ENCODE measurements at places on chromosomes 11 and 22.

GRCh38 chr11:60183591-60184205 lies 815 bp upstream of the MS4A6A start:
- no peak for DNase-seq

GRCh38 chr11:15035283-15035682 lies 38.1 kb upstream of the CALCB start:
- no peak for DNase-seq

GRCh38 chr11:14079011-14079410 lies 116.5 kb downstream of the SPON1 start:
- DNase-seq: no peak

DNA sequence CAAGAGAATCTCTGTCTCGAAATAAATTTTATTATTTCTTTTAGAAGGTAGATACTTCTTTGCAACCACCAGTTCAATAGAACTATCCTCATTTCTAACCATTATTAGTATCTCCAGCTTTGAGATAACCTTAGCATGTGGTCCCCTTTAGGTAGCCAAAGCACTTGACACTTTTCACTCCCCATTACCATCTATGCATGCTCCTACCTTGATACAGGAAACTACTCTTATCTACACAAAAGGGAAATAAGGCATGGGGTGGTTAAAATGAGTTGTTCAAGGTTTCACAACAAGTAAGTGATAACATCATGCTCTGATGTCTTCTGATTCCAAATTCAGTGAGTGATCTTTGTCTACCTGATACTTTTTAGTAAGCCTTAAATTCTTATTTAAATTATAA lies 308.2 kb upstream of the CHORDC1 start:
- DNase-seq: no peak

GRCh38 chr11:18065572-18065971 lies 19.5 kb upstream of the TPH1 start:
- no peak for DNase-seq

- peak; percentile 26 for DNase-seq
Measured at GRCh38 chr11:12179531-12179930, 69.1 kb downstream of the MICAL2 start.

- DNase-seq: no peak
Measured at GRCh38 chr11:73399636-73400035, 23.4 kb downstream of the RELT start.

DNA sequence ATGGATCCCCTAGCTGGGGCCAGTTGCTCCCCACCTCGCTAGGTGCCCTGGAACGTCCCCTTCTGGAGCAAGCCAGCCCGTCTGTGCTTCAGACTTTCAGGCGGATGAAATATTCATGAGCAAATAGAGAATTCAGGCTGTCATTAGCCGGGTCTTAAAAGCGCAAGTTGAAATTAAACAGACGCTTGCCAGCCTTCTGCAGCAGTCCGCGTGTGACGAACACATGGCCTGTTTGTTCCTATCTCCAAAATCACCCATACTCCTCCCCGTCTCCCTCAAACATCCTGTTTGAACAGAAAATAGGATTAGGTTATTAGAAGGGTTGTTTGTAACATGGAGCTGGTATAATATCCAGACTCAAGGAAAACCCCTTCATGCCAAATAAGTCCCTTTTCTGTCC lies 38.7 kb downstream of the MYO18B start:
- DNase-seq: no peak

GRCh38 chr11:35742707-35743454 lies 80.3 kb downstream of the TRIM44 start:
- DNase-seq: no peak

GRCh38 chr11:17734418-17734911 lies at the start of gene KCNC1:
Gene KCNC1 (plus strand): TSS chr11:17734781. CDS start chr11:17736003, 1,222 bp downstream.
- no peak for DNase-seq

DNA sequence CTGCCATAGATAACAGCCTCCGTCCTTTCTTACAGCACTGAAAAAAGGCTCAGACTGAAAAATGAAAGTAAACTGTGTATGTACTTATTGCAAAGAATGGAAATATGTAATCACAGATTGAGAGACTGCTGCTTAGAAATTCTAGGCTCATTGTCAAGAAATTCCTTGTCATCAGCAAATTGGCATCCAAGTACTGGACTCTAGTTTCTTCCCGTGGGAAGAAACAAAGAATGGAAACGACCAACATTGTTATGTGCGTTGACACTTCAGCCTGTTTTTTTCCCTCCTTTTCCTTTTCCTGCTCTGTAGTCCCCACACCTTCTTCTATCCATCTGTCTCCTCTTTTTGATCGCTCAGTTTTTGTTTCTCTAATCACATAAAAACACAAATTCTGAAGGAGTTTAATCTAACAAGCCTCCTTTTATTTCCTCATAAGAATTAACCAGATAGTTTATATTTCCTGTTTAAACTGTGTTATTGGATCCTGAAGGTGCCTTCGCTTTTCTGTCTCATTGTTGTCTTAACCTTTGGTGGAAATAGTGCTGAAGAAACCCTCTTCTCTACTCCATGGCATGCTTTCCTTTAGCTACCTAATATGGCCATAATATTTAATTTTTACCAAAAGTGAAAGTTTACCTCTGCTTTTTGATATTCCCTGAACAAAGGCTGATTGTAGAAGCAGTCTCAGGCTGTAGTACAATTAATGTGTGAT lies 20.0 kb upstream of the CASP12 start:
- DNase-seq: no peak

DNA sequence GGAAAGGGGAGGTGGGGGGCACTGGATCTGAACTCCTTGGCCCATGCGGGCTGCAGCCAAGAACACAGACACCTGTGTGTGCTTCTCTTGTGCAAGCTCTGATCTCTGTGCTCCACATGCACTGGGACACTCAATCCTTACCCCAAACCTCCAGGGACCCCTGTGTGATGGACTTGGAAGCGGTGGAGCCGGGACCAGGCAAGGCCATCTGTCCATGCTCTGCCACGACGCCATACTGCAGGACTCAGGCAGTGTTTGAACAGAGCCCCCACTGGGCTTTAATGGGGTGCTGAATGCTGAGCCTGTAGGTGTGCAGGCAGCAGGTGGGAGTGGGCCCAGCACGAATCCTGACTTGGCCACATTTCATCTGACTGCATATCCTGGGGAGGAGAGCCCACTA lies 23.4 kb downstream of the PPM1F start:
- DNase-seq: no peak

- no peak for DNase-seq
Measured at GRCh38 chr11:20671856-20672546, 2.6 kb downstream of the NELL1 start.

DNA sequence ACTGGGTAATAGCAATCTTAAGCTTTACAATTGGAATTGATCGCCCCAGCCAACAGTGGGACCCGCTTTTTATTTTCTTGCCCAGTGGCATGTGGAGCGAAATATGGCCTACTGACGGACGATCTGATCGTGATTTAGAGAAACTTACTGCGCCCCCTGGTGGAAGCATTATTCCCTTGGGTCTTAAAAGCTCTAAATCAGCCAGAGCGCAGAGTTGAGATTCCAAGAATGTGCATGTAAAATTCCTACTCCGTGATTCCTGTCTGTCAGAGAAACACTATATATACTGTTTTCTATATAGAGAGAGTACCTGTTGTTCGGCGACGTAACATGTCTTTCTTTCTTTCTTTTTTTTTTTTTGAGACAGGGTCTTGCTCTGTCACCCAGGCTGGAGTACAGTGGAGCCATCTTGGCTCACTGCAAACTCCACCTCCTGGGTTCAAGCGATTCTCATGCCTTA lies 3.7 kb upstream of the DPF2 start:
- DNase-seq: no peak
